ENCODE measurements at places on chromosomes 4 and X. TPM values are rescaled to one million over a fixed set of nuclear protein-coding genes. Genes with fewer than 3 reads are reported as not detected.
A peak's percentile ranks its signal among the peaks of the same experiment; 100 is the strongest.

DNA sequence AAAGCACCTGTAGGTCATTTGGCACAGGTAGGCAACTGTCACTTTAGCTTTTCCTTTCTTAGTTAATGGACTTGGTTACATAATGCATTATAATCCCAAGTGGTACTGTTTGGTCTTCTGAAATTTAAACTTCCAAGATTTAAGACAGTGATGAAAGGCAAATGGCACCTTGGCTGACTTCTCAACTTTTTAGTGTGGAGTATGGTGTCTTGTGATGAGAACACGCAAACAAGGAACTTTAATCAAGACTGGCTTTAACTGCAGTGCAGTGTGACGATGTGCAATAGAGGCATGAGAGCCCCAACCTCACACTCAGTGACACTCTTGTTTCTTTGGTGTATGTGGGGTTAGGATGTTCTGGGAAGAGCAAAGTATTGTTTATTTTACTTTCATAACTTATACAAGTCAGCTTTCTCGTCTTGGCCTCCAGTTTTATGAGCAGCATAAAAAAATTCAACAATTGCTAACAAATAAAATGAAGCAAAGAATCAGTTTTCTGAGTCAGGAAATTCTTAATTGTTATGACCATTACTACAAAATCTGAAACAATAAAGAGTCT is 171.9 kb downstream of the MAD2L1 start:
- no peak for DNase-seq

DNA sequence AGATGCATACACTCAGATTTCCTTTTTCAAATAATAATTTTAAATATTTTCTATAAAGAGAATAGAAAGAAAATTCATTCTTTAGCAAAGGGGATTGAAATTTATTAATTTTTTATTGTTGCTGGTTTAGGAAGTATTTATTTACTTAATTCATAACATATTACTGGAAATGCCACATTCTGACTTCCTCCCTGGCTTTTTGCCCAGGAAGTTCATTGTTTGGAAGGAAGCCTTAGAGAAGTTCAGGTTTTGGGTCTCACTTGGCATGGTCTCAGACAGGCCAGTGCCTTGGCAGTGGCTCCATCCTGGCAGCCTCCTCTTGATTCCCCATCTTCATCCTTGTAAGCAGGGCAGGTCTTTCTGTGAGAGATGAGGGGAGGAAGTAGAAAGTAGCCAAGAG is 50.5 kb downstream of the IL15 start:
- no peak for DNase-seq

- DNase-seq, result no peak
Observed at GRCh38 chr4:148053298-148054003, 321.6 kb downstream of the ARHGAP10 start.

GRCh38 chr4:43357252-43357974 is 464.9 kb downstream of the GRXCR1 start:
- DNase-seq, result no peak

DNA sequence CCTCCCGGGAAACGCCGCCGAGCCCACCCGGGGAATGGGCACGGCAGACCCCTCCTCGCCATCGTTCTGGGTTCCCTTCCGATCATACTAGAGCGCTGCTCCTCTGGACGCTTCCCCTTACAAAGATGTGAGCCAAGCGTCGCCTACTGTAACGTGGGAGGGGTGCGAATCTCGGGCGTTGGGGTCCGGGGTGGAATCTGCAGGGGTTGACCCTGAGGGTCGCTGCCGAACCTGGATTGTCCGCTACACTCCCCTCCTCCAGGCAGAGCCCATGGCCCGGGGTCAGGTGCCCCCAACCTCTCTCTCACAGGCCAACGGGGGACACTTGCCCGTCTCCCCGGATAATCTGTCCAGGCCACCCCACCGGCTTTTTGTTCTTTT is 13.8 kb downstream of the BCOR start:
- DNase-seq, result no peak

GRCh38 chrX:104482757-104483156 is 83.2 kb upstream of the IL1RAPL2 start:
- DNase-seq, result no peak

DNA sequence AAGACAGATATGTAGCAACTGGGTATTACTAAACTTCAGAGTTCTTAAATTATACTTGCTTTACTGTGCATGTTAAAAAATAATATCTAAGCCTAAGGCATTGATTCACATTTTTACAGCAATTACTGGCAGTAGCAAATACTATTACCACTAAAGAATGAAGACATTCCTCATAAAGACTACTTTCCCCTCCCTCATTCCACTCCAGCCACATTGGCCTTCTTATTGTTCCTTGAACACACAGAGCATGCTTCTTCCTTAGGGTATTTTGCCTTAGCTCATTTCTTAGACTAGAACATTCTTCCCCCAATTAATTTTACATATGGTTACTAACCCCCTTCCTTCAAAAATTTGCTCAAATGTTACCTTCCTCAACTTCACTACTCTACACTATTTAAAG is 717.0 kb downstream of the CCSER1 start:
- no peak for DNase-seq

DNA sequence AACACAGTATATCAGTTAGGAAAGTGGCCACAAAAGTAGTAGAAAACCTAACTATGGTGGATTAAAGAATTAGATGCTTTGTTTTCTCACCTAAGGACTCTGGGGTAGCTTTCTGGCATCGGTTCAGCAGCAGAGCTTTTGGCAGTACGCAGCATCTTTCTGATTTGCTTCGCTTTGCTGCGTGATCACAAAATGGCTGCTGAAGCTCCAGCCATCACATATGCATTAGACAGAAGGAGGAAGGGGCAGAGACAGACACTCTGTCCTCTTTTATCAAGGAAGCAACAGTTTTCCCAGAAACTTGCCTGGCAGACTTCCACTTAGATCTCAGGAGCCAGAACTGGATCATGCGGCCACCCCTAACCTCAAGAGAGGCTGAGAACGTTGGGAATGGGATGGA is 15.1 kb downstream of the TREX2 start:
- DNase-seq, result peak; percentile 29

GRCh38 chrX:17409566-17410290 is 34.7 kb downstream of the NHS start:
- no peak for DNase-seq

DNA sequence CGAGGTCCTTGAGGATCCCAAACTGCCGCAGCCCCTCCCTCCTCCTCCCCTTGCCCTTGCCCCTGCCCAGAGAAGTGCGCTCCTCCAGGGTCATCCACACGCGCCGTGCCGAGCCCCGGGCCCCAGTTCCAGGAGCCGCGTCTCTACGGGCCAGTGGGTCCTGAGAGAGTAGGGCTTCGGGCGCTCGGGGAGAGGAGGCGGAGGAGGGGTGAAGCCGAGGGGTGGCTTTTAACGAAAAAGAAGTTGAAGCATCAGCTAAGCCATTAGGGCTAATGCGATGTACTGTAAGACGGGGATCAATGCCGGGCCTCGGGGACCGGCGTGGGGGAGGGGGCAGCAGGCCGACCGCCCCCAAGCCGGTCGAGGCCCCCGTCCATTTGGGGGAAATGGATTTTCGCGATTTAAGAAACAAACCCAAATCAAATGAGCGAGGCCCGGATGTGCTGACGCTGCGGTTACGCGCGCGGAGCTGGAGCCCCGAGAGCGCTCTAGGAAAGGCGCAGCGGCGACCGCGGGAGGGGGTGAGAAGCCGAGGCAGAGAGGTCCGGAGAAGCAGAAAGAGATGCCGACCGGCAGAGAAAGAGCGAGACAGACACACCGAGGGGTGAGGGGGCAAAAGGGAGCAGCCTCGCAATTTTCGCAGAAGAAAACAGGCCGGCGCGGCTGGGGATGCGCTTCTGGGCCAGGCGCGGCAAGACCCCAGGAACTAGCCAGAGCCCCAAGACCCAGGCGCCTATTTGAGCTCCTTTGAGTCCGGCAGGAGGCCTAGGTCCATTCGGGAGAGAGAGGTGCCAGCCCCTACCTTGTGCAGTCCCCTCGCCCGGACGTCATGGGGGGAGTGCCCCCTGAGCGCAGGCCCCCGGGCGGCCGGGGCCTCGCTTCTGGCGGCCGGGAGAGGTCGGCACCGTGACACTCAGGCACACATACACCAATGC is 13.6 kb downstream of the HMX1 start:
- no peak for DNase-seq

- DNase-seq, result no peak
Observed at GRCh38 chr4:153549405-153549804, 83.2 kb downstream of the TMEM131L start.

DNA sequence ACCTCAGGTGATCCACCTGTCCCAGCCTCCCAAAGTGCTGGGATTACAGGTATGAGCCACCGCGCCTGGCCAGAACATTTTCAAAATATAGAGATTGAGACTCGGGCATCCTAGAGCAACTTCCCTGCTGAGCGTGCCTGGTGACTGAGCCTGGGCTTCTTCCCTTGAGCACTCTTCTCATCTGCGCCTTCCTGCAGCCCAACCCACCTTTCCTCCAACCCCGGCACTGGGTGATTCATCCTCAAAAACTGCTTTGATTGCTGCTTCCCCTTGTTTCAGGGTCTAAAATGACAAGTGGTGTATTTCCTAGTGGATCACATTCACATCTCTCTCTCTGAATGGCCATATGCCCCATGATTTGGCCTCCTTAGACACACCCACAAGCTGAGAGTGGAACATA is 37.8 kb downstream of the PHKA2 start:
- no peak for DNase-seq

GRCh38 chr4:109649872-109650271 is 53.4 kb downstream of the CASP6 start:
- no peak for DNase-seq

- DNase-seq, result no peak
Observed at GRCh38 chr4:998096-998691, 5.0 kb upstream of the SLC26A1 start.

DNA sequence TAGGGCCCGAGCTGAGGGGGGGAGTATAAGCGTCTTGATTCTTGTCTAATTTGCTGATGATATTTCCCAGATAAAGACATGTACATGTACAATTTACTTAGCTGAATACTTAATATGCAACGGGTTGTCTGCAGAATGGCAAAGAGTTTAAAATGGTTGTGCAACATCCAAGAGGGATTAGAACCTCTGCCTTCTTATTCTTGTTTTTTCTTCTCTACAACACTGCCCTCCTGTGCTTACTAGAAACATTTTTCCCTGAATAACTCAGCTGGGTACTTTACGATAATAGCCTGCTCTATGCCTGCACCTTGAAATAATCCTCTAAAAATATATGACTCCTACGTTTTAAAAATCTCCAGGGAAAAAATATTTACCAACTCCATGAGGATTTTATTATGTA is 41.8 kb downstream of the INTS12 start:
- no peak for DNase-seq

DNA sequence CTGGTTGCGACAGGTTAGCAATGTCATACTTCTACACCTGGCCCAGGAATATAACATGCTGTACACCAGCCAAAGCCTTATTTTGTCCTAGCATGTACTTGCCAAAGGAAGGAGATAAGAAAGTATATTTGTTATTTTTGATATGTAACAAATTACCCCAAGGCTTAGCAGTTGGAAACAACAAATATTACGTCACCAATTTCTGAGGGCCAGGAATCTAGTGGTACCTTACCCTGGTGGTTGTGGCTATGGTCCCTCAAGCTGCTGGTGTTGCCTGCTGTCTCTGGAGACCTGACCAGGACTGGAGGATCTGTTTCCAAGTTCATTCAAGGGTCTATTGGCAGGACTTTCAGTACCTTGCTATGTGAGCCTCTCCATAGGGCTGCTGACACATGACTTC is 135.5 kb upstream of the BANK1 start:
- no peak for DNase-seq

DNA sequence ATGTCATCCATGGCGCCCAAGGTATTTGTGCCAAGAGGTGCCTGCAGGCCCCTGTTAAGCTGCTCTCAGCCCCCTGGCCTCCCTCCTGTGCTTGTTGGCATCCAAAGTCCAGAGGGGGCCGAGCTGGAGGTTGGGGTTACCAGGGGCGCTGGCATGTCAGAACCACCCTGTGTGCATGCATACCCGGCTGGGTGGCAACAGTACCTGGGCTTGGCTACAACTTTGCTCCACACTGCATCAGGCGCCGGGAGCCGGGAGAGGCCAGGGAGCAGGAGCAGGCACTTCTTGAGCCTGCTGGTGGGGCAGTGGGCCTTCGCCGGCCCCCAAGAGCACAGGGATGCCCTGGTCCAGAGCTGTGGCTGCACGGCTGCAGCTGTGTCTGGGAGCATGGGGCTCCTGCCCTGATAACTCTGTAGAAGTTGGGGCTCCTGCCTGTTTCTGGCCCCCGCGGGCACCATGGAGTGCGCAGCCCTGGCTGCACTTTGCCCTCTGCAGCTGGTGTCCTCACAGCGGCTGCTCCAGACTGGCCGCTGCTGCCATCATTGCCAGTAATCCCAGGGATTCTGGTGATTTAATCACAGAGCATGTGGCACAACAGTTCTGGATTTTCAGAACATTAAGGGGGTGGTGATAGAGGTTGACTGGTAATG is 130.3 kb downstream of the ARHGAP10 start:
- DNase-seq, result peak; percentile 76

DNA sequence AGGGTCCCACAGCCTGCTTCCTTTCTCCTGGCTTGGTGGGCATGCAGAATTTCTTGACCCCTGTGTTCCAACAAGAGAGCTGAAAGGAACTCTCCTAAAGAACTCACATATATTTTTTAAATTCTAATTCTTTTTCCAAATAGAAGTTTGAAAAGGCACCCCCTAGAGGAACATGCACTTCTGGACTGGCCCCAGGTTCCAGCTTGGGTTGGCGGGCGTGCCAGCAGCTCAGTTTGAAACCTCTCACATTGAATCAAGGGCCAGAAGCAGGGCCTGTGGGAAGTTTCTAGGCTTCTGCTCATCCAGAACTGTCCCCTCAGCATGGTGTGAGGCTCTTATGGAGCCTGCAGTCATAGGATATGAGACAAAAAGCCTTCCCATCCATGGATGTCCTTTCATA is 132.6 kb downstream of the ATG4A start:
- no peak for DNase-seq

GRCh38 chrX:3526071-3526470 is 179.6 kb upstream of the MXRA5 start:
- no peak for DNase-seq

DNA sequence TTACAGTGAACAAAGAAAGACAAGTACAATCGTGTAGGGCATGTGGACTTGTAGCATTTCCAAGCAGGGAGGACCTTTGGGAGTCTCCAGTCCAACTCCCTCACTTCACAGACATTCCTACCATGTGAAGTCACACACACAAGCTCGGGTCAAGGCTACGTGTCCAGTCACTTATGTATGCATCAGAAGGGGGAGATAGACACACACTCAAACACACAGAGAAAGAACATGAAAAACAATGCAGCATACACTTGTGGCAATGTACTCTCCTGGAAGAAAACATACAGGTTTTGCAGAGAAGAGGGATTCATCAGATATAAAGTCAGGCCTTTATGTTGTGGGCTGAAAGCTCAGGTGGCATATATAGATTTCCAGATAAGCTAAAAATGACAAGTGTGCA is 136.1 kb upstream of the MID1 start:
- no peak for DNase-seq

PASD1 gene
- total RNA-seq, result not detected

DUX4 gene
- total RNA-seq, result not detected

MORC4 gene
- 19.8 TPM for total RNA-seq

C4orf36 gene
- 0.57 TPM for total RNA-seq

LGI2 gene
- total RNA-seq, result 26.9 TPM

TMSB15C gene
- total RNA-seq, result 4.3 TPM

ZMAT1 gene
- 8.8 TPM for total RNA-seq

CENPVL2 gene
- not detected for total RNA-seq

GAGE12C gene
- total RNA-seq, result not detected
